SK-MEL-5 (cell line): ENCODE measurements at places on chromosomes 4 and X.

DNA sequence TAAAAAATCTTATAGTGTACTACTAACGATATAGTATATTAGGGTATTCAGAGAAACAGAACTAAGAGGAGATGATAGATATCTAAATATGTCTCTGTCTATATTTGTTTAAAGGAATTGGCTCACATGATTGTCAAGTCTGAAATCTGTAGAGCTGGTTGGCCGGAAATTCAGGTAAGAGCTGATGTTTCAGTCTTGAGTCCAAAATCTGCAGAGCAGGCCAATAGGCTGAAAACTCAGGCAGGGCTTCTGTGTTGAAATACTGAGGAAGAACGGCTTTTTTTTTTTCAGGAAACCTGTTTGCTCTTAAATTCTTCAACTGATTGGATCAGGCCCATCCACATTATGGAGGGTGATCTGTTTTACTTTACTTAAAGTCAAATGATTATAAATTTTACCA is 31.7 kb downstream of the PGRMC2 start:
- DNase-seq = no peak

DNA sequence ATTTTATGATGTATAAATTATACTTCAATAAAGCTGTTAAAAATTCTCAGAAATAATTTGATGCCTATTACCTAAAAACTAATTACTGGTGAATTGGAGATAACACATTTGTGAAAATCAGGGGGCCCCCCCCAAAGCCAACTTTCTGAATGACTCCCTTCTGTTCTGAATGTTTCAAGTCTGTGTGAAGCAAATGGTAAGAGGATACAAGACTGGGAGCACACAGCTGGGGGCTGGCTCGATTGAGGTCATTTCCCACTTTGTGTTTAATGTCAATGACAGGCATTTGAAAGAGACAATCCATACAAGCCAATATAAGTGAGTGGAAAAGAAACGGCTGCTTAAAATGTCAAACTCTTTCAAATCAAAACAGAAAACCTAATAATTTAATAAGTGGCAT is 155.8 kb downstream of the SH2D1A start:
- no peak for DNase-seq

DNA sequence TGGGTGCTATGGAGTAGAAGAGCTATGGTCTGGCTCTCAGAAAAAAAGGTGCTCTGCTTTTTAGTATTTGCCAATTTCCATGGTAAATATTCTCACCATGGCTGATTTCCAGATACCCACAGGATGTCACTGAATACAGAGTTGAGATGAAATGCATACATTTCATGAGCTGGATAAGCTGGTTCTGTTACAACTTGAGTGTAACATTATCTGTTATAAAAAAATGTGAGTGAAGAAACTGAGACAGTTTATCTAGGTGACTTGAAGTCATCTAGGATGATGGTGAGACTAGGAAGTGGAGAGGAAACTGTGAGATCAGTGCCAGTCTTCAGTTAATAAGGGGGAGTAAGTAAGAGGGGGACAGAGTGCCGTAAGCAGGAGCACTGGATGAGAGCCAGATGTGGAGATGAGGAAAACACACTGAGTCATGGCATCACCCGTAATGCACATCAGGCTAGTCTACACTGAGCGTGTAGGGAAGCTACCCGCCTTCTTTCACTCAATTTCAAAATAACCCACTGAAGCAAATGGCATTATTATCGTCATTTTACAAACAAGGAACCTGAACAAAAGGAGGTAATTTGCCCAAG is 5.0 kb downstream of the HPSE start:
- DNase-seq = no peak

DNA sequence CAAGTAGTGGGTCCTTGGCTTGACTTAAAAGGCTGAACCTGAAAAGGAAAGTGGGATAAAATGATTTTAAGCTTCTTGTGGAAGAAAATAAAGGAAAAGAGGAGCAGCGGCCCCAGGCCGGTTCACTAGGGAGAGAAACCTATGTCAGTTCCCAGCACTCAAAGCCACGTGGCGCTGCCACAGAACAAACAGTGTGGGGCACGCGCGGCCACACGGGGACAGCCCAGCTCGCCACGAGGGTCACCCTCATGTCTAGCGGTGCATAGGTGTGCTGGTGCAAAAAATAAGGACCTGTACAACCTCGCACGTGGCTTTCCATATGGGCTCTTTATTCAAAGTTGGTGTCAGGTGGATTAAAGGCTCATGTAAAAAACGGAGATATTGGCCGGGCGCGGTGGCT is 17.1 kb downstream of the MSANTD1 start:
- DNase-seq = no peak

- peak; percentile 22 for DNase-seq
These were observed 205.9 kb downstream of the PTTG2 start for GRCh38 chr4:38166082-38166481.

DNA sequence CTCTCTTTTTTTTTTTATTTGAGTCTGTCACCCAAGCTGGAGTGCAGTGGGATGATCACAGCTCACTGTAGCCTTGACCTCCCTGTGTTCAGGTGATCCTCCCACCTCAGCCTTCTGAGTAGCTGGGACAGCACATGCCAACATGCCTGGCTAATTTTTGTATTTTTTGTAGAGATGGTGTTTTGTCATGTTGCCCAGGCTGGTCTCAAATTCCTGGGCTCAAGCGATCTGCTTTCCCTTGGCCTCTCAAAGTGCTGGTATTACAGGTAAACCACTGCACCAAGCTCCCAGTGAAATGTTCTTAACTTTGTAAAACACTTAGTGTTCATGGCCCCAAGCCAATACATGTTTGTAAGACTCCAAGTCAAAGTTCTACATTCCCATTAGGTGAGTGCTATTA is 316.1 kb downstream of the KCTD8 start:
- DNase-seq = no peak
